ENCODE measurements at places on chromosomes 13 and 19. TPM values are rescaled to one million over a fixed set of nuclear protein-coding genes. Genes with fewer than 3 reads are reported as not detected.

SKA3 gene
- total RNA-seq = 16.7 TPM

MUC16 gene
- under 0.01 TPM for total RNA-seq

FBN3 gene
- 2.3 TPM for total RNA-seq

C1QTNF9B gene
- total RNA-seq = 0.58 TPM

ITPKC gene
- 9.3 TPM for total RNA-seq

RASGRP4 gene
- total RNA-seq = 0.95 TPM

CLDND2 gene
- total RNA-seq = not detected

KANK3 gene
- 8.1 TPM for total RNA-seq

KATNAL1 gene
- total RNA-seq = 56.4 TPM

NLRP4 gene
- not detected for total RNA-seq

MATK gene
- total RNA-seq = 0.53 TPM

LRFN3 gene
- total RNA-seq = 1.9 TPM

LGALS4 gene
- 1.7 TPM for total RNA-seq

All from urinary bladder (tissue), 4 donors.